ENCODE measurements at places on chromosomes 1 and 21. TPM values are rescaled to one million over a fixed set of nuclear protein-coding genes. Genes with fewer than 3 reads are reported as not detected.

Gene RNF186
- polyA plus RNA-seq, result 18.8 TPM

Gene SFN
- 6.9 TPM for polyA plus RNA-seq

Gene TRIM46
- 2.9 TPM for polyA plus RNA-seq

Gene COL24A1
- 1.6 TPM for polyA plus RNA-seq

Gene TAL1
- 2.2 TPM for polyA plus RNA-seq

Gene SERPINC1
- polyA plus RNA-seq, result 0.54 TPM

Gene C8A
- 0.34 TPM for polyA plus RNA-seq

Gene EFNA3
- 9.6 TPM for polyA plus RNA-seq

Gene MSH4
- 0.24 TPM for polyA plus RNA-seq

Gene TCHHL1
- not detected for polyA plus RNA-seq

Gene TNFRSF18
- 0.49 TPM for polyA plus RNA-seq

DNA sequence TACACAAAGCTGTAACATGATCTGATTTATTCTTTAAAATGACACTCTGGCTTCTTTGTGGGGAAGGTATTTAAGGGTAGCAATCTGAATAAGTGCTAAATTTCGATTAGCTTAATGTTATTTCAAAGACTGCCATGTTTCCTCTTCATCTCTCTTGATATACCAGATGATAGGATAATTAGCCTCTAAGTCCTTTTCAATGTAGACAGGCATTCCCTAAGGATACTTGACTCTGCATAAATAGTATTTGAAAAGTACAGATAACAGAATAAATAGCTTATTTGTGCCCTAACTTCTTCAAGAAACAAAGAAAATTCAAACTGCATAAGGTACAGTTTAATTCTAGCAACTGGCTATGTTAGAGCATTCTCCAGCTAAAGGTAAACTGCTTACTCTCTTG lies 46.2 kb downstream of the ARHGAP29 start:
- no peak for DNase-seq

GRCh38 chr1:197173571-197174507 lies 27.4 kb upstream of the ASPM start:
- DNase-seq, result peak; percentile 73

- DNase-seq, result no peak
Measured at GRCh38 chr1:49723662-49724061, 300.1 kb downstream of the AGBL4 start.

DNA sequence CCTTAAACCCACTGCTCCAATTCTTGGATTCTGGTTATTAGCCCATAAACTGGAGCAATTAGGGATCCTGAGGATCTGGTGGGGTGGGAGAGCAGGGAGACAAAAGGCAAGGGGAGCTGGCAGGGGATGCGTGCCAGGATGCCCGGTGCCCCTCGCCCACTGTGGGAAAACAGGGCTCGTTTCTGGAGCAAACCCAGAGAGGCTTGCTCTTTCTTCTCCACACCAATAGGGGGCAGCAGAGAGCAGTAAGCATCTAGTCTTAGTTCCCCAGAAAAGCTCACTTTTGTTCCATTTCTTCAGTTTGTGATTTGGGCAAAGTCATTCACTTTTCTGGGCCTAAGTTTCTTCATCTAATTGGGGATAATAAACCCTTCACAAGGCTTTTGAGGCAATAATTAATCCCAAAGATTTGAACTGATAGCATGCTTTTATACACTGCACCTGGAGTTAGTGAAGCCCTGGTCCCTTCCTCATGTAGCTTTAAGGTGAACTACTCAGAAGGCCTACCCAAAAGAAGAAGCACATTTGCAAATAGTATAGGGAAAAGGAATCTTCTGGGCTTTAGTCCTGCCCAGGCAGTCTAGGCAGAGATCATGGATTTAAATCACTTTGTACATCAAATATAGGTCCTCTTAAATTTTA lies 160.6 kb upstream of the USP24 start:
- peak; percentile 12 for DNase-seq

DNA sequence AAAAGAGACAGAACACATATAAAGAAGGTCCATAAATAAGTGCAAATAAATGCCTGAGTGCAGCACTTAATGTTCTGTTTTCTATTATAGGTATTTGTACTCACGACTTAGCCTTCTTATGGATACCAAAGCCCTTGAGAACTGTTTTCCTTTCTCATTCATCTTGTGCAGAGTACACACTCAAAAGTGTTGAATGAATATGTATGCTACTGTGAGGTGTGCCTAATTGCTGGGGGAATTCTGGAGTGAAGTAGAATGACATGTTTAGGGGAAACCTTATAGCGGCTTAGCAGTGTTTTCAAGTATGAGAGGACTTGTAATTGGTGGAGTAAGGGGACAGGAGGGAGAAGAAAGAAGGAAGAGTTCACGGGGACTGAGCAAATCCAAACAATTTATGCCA lies 157.6 kb downstream of the CACNA1E start:
- no peak for DNase-seq

GRCh38 chr21:41970106-41970391 lies 16.2 kb upstream of the C2CD2 start:
- no peak for DNase-seq

DNA sequence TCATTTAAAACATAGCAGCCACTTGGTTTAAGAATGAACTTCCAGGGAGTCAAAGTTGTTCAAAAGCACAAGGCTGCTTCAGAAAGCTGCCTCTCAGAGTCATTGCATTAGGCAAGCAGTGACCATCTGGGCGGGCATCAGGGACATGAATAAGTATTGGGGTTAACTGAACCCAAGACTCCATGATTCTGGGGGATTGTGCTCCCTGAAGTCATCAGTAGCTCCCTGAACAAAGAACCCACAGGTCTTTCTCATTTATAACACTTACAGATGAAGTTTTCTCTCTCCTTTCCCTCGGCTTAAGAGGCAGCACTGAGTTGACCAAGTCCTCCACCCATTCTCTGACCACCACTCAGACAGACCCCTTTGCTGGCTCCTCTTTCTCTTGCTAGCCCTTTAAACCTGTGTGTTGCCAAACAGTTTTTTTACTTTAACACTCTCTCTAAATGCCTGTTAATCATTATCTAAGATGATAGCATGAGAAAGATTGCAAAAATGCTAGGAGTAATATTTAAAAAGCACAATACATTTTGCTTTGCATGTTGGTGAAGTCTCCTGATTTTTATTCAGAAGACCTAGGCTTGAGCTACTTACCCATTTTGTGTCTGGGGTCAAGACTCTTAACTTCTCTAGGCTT lies 77.0 kb upstream of the ARHGAP29 start:
- no peak for DNase-seq

- no peak for DNase-seq
Measured at GRCh38 chr21:45839274-45839673, 142.3 kb upstream of the COL6A1 start.

- DNase-seq, result no peak
Measured at GRCh38 chr1:58986996-58987767, 203.3 kb upstream of the JUN start.

DNA sequence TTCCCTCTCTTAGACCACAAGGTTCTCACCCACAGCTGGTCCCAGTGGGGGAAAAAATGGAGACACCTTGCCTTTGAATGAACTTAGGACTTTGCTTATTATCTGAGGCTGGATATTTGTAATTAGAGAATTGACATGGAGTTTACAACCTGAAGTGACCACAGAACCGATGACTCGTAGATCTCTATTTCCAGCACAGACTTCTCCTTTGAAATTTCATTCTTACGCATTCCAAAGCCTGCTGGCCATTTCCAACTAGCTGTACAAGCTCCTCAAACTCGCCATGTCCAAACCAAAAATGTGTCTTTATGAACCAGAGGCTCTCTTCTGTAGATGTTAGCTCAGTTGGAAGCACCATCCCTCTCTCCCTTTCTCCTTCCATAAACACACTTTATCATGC lies 12.0 kb downstream of the RAB7B start:
- no peak for DNase-seq

DNA sequence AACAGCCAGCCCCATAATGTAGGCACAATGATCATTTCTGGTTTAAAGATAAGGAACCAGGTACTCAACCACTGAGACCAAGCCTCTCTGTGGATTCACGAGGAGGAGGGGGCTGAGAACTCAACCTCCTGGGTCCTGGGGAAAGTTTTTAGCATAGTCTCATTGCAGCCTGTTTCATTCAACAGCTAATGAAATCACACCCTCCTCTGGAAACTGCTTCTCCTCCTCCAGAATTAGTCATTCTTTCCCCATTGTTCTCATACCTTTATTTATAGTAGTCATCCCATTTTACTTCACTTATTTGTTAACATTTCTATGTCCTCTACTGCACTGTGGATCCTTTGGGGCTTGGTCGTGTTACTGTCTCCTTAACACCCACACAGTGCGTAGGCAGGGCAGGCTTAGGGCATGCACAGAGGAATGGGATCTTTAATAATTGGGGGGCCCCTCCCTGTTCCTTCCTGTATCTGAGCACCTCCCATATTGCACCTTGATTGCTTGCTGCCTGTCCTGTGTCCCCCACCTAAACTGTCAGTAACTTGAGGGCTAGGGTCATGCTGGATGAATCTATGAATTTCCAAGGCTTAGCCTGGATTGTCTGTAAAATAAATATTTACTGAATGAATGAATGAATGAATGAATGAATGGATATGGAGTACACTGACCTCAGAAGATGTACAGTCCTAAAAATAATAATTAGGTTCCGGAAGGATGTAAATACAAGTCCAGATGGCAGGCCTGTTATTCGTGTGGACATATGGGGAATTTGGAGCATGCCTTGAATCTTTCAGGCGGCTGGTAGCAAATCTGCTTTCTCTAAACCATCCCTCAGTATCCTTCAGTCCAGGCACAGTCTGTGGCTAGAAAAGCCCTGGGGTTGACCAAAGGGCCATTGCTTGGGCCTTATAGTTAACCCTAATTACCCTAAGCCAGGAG lies 153.8 kb upstream of the HMGB4 start:
- DNase-seq, result no peak

DNA sequence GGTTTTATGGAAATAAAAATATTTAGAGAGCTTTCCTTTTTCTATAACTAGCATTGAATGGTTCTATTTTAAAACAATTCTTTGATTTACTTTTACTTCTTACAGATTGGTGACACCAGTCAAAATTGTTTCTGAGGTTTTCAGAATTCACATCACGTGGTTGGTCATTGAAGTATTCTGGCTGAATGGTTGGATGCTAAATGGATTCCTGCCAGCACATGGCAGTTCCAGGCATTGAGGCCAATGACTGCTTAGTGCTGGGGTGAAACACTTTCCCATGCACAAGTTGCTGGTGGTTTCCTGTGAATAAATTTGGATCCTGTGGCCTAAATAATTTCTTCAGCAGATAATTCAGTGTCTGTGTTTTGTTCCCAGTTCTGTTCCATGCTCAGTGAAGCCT lies 20.6 kb downstream of the NCAM2 start:
- DNase-seq, result no peak

GRCh38 chr1:201883266-201883665 lies 5.4 kb upstream of the SHISA4 start:
- DNase-seq, result no peak

GRCh38 chr21:31235671-31236450 lies 108.2 kb downstream of the TIAM1 start:
- no peak for DNase-seq

DNA sequence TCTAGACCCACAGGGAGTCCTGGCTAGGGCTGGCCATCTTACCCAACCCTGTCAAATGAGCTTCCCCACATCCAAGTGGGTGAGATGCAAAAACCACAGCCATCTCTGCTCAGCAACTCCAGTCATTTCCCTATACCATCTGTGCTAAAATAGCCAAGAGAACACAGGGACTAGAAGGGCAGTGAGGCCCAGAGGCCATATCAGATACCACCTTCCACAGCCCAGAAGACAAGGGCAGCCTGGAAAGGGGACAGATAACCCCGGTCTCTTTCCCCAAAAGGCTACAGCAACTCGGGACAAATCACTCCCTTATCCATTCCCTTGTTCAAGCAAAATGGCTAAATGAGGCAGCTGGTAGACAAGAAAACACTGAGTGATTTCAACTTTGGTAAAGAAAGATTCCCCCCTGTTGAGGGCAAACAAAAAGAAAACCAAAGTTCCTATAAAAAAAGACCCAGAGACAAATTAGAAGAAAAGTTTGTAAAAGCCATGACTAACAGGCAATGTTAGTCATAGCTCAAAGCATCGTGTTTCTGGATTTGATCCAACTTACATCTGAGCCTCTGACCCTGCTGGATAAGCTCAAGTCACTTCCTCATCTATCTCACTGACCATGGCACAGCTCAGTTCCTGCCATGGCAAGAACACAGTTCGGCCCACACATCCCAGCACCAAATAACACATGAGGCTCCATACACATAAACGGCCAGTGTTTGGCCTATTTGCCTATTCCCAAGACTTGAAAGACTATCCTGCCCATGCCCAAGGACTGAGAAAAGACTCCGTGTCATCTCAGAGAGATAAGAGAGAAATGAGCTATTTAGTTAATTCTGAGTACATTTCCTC lies 3.1 kb downstream of the LAMB3 start:
- no peak for DNase-seq

GRCh38 chr1:201826830-201827229 lies 2.1 kb upstream of the IPO9 start:
- no peak for DNase-seq

DNA sequence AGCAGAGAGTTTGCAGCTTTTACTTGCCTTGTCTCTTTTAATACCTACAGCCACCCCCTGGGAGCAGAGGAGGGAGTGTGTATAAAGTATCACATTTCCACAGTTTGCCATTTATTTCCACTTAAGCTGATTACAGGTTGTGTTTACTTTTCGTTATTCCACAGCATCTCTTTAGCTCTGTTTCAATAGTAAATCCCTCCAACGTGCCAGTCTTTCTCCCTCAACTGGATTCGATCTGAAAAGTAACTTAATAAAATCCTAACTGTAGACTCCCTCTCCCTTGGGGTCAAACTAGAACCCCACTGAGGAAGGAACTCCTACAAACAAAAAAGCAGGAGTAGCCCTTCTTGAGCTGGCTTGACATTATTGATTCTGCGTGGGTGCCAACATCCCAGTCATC lies 3.1 kb upstream of the FCGR2A start:
- no peak for DNase-seq

DNA sequence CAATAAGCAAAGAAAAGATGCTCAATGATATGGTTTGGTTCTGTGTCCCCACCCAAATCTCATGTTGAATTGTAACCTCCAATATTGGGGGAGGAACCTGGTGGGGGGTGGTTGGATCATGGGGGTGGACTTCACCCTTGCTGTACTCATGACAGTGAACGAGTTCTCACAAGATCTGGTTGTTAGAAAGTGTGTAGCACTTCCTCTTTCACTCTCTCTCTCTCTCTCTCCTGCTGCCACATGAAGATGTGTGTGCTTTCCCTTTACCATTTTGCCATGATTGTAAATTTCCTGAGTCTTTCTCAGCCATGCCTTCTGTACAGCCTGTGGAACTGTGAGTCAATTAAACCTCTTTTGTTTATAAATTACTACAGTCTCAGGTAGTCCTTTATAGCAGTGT lies 248.4 kb downstream of the HHIPL2 start:
- no peak for DNase-seq

DNA sequence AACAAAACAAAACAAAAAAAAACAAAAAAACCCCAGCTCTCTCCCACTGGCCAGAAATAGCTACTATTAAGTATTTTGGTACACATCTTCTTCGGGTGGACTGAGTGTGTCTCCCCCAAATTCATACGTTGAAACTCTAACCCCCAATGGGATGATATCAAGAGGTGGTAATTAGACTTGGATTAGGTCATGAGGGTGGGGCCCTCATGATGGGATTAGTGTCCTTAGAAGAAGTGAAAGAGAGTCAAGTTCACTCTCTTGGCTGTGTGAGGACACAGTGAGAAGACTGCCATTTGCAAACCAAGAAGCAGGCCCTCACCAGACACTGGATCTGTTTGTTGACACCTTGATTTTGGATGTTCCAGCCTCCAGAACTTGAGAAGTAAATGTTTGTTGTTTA lies 116.9 kb downstream of the NOS1AP start:
- DNase-seq, result no peak

GRCh38 chr21:44399151-44399954 lies 45.9 kb downstream of the TRPM2 start:
- no peak for DNase-seq

All from large intestine (tissue), 12 donors.